ENCODE measurements at places on chromosomes 7 and 10.

GRCh38 chr10:98377001-98377400 is 38.0 kb downstream of the PYROXD2 start:
- DNase-seq, result no peak

GRCh38 chr10:20740120-20740519 is 157.0 kb downstream of the NEBL start:
- DNase-seq, result no peak

- no peak for DNase-seq
These were observed 12.7 kb downstream of the AGR2 start for GRCh38 chr7:16791905-16792698.

GRCh38 chr7:1700086-1700485 is 30.0 kb downstream of the ELFN1 start:
- no peak for DNase-seq

DNA sequence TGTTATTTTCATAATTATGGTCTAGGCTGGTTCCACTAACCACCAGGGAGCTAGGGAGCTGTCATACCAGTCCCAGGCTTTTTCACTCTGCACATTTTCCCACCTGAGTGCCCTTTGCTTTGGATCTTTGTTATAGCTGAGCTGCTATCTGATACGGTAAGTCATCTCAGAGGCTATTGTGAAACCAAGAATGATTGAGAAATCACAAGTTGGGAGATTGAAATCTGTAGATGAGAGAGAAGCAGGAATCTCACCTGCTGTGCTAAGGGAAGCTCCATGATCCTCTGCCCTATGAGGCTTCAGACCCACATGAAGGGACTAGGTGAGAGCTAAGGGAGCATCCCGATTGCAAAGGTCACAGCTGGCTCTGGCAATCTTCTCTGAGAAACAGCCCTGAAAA is 307.8 kb downstream of the REEP3 start:
- no peak for DNase-seq

DNA sequence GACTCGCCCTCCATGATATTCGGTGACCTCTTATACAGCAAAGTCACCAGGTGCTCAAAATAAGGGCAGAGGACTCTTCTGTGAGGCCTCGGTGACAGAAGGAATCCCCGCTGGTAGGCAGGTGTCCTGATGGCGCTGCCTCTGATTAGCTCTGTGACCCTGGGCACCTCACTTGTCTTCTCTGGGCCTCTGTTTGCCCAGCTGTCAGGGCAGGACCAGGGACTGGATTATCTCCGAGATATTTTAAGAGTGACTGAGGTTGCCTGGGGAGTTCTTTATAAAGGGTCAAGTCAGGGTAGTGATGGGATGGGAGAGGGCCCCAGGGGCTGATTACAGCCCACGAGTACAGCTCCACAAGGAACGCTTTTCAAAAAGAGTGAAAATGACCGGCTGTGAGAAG is 70.9 kb upstream of the SAMD8 start:
- DNase-seq, result no peak

DNA sequence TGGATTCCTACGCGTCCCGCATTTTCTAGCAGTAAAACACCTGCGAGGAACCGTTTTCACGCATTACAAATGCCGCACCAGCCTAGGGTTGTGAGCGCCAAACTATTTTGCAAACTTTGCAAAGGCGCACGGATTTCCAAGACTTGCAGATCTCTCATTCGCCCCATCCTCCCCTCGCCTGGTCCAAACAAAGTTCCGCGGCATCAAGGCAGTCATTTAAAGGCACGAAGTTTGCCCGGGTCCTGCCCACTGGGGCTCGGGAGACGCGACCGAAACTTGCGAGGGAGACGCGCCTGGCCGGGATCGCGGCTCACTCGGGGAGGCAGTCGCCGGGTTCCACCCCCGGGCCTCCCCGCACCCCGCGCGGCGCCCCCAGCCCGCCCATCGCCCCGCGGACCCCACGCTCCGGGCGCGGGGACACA is 613 bp downstream of the USP6NL start:
- DNase-seq, result no peak

- DNase-seq, result no peak
These were observed 73.3 kb upstream of the FAM171A1 start for GRCh38 chr10:15444105-15445005.
